ENCODE measurements at places on chromosomes 2 and 18.
A peak's percentile ranks its signal among the peaks of the same experiment; 100 is the strongest.

DNA sequence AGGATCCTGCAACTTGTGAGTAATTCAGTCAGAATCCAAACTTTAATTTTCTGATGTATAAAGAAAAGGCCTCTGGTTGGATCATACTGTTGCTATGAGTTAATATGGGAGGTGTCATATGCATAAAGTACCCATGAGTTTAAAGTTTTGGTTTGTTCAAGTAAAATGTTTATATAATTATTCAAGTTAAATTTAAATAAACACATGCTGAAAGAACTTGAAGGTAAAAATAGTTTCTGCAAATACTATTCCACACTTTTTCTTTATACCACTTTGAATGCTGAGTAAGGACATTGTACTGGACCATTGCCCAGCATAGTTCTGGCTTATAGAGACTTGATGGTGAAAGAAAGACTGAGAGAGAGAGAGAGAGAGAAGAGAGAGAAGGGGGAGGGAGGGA lies 30.7 kb downstream of the PKP4 start:
- DNase-seq, result no peak

- DNase-seq, result no peak
Measured at GRCh38 chr2:235063471-235063961, 111.7 kb downstream of the SH3BP4 start.

- DNase-seq, result no peak
Measured at GRCh38 chr2:1985571-1985970, 241.3 kb upstream of the PXDN start.

DNA sequence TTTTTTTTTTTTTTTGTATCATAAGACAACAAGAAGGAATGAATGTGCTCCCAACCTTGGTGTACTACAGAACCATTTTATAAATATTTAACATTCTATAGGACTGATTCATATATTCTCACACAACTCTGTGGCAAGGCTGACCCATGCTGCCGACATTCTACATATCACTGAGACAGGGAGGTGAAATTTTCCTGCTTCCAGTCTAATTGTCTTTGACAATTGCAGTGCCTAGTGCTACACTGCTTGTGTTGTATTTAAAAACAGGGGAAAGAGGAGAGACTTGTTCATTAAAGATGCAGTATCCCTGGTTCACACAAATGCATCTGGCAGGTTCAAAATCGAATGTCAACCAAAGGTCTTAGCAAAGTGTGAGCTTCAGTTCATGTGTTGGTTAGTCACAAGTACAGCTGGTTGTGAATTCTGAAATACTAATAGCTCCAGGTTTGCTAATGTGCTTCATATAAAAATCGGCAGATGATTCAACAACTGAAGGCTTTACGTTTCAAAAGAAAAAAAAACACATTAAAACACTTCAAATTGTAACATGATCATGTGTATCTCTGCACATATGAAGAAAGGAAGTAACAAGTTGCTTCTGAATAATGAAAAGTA lies 130.8 kb downstream of the FIGN start:
- no peak for DNase-seq

- DNase-seq, result no peak
Measured at GRCh38 chr18:79156327-79156726, 87.1 kb downstream of the ATP9B start.

- DNase-seq, result no peak
Measured at GRCh38 chr2:8096484-8096883, 585.4 kb upstream of the ID2 start.

DNA sequence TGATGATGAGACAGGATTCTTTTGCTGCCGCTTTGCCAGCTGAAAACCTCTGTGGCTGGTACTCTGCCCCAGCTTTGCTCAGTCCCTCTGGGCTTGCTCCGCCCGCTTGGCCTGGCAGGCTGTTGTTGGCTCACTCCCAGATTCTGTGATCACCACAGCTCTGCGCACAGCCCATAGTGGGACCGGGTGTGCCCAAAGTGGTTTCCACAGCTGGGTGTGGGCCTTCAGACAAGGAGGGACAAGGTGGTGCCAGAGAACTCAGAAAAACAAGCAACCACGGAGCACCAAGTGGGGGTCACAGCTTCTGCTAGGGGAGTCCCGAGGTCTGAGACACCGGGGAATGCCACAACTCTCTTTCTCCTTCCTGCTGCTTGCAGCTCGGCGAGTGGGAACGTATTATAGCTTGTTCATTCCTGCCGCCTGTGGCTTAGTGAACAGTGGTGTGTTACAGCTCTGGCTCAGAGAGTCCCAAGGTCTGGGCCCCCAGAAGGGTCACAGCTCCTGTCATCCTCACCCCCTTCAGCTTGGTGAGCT lies 9.2 kb upstream of the KYNU start:
- DNase-seq, result no peak

DNA sequence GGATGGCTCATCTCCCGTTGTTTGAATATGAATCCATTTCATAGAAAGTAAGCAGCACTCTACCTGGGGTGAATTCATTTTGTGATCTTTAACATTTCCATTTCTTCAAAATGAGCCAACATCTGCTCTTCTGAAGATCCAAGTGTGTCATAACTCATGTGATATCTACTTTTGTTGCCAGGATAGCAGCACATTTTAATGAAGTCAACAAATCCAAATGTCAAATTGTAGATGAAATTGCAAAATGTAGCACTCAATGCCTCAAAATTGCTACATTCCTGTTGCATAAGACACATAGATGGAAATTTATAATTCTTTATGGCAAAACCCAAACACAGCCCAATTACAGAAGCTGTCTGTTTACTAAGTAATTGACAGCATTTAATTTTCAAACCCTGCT lies 360.7 kb downstream of the TMX3 start:
- DNase-seq, result no peak

DNA sequence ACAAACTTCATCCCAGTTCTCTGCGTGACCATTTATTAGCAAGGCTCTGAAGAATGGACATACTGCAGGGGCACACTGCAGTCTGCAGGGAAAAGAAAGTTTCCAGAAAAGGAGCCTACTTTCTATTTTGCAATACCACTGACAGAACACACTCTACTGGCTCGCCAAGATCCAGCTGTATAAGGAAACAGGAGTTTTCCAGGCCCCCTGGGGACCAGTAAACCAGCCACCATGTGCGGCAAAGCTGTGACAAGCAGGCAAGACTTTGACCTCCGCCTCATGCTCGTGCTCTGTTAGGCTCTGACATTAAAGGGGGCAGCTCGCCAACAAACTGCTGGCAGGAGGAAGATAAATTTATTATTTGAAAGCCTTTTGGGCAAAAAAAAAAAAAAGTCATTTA lies 67.3 kb downstream of the CCBE1 start:
- no peak for DNase-seq

DNA sequence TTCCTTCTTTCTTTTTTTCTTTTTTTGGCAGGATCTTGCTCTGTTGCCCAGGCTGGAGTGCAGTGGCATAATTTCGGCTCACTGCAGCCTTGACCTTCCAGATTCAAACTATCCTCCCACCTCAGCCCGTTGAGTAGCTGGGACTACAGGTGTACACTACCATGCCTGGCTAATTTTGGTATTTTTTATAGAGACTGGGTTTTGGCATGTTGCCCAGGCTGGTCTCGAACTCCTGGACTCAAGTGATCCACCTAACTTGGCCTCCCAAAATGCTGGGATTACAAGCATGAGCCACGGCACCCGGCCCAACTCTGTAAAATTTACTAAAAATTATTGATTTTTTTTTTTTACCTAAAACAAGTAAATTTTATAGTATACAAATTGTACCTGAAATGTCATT lies 360.8 kb downstream of the ALK start:
- no peak for DNase-seq

GRCh38 chr2:34012715-34013302 lies 413.7 kb upstream of the FAM98A start:
- DNase-seq, result peak; percentile 41

- no peak for DNase-seq
Measured at GRCh38 chr18:2573408-2573807, 2.1 kb downstream of the NDC80 start.

GRCh38 chr2:220674033-220674432 lies 898.1 kb downstream of the EPHA4 start:
- DNase-seq, result no peak

GRCh38 chr2:63078852-63079606 lies 28.4 kb downstream of the OTX1 start:
- no peak for DNase-seq

GRCh38 chr2:84443477-84443876 lies 15.6 kb downstream of the SUCLG1 start:
- DNase-seq, result no peak

DNA sequence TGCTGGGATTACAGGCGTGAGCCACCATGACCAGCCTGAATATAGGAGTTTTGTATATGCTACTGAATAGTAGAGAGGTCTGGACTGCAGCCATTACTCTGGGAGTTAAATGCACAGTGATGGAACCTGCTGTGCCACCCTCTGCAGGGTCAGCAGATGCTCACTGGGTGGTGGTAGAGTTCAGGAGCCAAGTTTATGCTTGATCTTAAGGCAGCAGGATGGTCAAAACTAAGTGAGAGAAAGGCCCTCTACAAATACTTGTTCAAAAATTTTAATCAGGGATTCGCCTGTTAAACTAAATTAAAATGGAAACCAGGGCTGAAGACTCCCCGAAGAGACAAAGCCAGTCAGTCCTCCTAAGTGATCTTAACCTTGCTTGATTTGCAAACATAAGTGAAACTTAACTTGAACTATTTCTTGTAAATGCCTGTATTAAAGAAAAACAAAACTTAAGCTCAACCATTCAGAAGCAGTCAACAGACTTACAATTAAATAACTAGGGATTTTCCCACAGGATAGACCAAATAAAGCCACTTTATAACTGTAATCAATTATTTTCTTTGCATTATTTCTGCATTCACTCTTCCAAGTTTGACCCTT lies 4.2 kb upstream of the WDFY1 start:
- no peak for DNase-seq

DNA sequence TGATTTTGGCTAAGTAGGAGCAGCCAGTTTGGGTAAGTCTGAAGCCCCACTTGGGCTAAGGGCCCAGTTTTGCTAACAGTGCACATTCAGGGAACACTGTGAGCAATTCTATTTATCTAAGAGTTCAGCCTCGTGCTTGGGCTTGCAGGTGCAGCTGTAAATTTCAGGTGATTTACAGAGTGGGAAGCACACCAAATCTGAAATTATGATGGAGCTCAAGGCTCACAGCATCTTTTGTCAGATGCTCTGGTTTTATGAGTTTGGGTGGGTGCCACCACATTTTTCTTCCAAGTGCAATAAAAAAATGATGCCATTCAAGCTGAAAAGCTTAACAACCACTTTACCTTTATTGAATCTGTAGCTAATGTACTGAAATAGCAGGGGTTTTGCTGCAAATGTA lies 671.2 kb downstream of the LRRTM4 start:
- no peak for DNase-seq

DNA sequence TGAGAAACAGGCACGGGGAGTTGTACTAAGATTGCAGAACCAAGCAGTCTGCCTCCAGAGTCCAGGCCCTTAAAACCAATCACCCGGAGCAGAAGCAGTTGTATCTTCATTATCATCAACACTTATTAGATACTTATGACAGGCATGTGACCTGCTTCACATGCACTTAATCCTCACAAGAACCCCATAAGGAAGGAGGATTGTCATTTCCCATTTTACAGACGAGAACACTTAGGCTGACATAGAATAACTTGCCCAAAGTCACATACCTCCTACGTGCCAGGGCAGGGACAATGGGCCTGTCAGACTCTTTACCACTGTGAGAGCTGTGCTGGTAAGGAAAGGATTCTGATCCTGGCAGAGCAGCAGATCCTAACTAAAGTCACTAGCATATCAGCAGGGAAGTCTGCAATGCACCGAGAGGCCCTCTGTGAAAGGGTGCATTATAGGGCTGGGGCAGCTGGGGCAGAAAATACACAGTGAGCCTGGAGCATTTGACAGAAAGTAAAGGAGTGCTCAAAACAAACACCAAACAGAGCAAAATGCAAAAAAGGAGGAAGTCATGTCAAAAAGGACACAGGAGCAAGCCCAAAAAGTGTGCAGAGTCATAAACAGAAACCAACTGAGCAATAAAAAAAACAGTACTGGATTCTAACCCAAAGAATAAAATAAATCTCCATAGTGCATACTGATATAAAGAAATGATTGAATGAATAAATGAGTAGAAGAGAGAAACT lies 55.9 kb upstream of the SP3 start:
- DNase-seq, result no peak

GRCh38 chr2:239539776-239540100 lies 138.9 kb upstream of the HDAC4 start:
- DNase-seq, result no peak

- DNase-seq, result no peak
Measured at GRCh38 chr18:63249771-63250170, 69.8 kb downstream of the BCL2 start.

DNA sequence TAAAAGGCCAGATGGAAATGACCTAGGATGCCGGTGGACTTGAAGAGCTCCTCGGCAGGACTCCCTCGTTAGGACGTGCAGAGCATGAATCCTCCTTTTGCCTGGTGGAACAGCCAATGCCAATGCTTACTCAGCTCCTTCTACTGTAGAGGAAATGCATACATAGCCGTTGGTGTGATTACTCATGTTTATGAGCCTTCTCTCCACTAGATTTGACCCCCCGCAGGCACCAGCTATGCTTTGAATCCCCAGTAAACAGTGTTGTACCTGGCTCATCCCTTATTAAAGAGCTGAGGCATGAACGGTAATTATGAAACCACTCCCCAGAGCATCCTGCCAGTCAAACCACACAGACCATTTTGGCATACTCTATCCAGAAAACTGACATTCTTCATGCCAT lies 172.8 kb downstream of the ANTXR1 start:
- DNase-seq, result no peak

GRCh38 chr18:62844850-62845643 lies 129.7 kb downstream of the PHLPP1 start:
- DNase-seq, result peak; percentile 26

DNA sequence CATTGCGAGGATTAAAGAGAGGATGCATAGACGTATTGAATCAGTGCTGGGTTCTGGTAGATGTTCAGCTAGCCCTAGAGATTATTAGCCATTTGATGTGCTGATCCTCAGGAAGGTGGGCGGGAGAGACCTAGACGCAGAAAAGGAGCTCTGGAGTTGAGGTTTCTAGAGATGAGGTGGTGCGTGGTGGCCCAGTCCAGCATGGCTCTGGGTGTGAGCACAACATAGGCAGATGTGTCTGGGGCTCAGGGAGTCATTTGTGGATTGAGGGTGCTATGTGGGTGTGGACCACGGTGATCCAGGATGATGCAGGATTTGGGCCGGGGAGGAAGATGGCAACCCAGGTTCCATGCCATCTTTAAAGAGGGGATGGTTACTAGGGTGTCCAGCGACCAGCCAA lies 102.1 kb downstream of the NEDD4L start:
- DNase-seq, result no peak

- DNase-seq, result no peak
Measured at GRCh38 chr2:210667711-210668110, 111.3 kb downstream of the CPS1 start.

DNA sequence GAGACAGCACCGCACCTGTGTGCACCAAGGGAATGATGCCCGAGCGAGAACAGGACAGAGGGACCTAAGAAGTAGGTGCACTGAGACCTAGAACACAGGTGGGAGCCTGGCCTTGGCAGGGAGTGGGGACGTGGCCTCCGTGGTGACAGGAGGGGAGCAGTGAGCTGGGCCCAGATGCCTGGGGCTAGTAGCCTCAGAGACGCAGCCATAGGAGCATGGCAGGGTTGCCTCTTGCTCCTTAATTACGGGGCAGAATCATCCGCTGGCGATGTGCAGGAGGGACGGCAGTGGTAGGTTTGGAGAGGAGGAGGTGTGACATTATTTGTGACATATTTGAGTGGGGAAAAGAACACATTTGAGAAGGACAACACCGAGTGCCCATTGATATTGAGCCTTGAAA lies 57.0 kb upstream of the HPCAL1 start:
- no peak for DNase-seq

Measured in stimulated activated CD4-positive, alpha-beta T cell treated with anti-CD3 and anti-CD28 coated beads, Interleukin-2, amount 100 ng/mL, for 24 hours (primary cell).